Erythroblast (primary cell): ENCODE measurements at places on chromosomes 1 and 21.

- DNase-seq = no peak
Observed at GRCh38 chr1:174995916-174996315, 3.8 kb upstream of the CACYBP start.

DNA sequence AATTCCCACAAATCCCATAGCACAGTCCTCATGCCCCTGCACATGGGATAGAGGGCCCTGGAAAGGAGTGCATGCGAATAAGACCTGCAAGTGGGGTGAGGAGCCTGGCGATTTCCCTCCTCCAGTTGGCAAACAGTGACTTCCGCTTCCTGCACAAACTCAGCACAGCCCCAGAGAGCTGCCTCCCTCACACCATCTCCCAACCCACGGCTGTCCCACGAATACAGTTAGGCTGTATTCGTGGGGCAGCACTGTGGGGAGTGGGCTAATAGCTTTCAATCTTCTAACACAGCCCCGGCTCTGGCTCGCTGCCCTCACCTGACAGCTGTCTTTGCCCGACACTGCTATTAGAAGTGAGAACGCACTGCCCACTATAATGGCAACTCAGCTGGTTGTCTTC, 28.2 kb upstream of the CNTN2 start:
- DNase-seq = no peak

DNA sequence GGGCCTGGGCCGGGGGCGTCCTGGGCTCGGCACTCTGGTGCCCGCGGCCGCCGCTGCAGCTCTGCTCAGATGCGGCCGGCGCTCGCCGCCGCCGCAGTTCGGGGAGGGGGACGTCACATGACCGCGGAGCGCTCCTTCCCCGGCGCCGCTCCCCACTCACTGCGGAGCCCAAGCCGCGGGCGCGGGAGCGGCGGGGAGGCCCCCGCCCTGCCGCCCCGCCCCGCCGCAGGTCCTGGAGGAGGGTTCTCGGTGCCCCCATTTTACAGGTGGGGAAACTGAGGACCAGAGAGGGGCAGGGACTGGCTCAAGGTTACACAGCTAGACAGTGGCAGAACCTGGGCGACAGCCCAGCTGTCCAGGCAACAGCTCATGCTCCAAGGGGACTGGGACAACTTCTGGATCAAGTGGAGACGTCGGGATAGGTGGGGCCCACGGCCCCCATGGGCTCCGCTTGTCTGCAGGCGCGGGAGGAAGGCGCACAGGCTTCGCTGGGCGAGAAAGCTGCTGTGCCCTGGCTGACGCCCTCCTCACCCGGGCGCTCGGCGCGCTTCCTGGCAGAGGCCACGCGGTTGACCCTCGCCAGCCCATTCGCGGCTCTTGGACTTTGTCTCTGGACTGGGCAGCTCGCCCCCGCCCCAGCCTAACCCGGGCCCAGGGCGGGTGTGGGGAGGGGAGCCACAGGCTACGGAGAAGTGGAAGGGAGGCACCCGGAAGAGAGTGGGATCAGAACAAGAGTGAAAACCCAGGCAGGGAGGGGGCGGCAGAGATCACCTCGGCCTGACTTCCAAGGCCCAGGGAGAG, at the start of gene RAP1GAP:
Gene RAP1GAP (minus strand): TSS at position 100 of the 801 bp plus-strand sequence. CDS start 49,325 bp downstream, outside the sequence.
- DNase-seq = no peak

- DNase-seq = no peak
Observed at GRCh38 chr1:201347498-201348210, 29.8 kb downstream of the TNNT2 start.

DNA sequence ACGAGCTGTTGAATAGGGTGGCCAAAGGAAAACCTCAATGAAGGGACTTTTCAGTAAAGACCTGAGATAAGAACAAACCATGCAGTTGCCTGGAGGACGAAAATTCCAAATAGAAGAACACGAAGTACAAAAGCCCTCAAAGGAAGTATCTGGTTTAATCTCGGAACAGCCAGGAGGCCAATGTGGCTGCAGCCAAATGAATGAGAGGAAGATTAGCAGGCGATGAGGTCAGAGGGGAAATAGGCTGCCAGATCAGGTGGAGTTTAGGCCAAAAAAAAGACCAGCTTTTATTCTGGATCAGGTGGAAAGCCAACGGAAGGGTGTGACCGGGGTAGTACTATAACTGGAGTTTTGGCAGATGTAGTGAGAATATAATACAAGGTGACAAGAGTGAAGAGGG, 43.7 kb downstream of the SRSF11 start:
- DNase-seq = peak; percentile 7

GRCh38 chr1:217211486-217211885, 419.4 kb downstream of the GPATCH2 start:
- DNase-seq = no peak

- DNase-seq = no peak
Observed at GRCh38 chr1:17711577-17711910, 43.6 kb upstream of the ACTL8 start.

GRCh38 chr1:79945391-79945790, 938.9 kb upstream of the ADGRL4 start:
- no peak for DNase-seq

DNA sequence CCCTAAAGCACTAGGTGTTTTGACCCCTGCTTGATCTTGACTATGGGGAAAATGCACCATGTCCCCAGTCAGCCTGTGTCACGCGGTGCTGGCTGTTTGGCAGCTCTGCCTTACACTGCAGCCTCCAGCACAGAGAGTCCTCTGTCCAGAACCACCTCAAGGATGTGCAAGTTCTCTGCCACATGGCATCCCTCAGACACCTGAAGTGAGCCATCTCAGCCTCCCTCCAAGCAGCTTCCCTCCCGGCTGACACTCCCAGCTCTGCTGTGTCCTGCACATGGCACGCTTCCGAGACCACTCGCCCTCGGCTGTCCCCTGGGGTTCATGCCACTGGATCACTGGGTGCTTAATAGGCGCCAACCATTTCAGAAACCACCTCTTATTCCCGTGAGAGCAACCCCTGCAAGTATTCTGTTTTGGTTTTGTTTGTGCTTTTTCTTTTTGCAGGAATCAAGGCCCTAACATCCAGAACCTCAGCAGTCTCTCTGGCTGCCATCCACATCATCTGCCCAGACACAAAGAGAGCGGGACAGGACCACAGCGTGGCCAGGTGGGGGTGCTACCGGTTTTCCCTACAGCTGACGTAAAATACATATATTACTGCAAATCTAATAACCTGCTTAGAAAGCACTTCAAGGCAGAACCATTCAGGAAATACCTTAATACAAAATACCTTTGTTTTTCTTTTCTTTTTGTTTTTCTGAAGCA, 45.7 kb downstream of the CAPZB start:
- peak; percentile 36 for DNase-seq

DNA sequence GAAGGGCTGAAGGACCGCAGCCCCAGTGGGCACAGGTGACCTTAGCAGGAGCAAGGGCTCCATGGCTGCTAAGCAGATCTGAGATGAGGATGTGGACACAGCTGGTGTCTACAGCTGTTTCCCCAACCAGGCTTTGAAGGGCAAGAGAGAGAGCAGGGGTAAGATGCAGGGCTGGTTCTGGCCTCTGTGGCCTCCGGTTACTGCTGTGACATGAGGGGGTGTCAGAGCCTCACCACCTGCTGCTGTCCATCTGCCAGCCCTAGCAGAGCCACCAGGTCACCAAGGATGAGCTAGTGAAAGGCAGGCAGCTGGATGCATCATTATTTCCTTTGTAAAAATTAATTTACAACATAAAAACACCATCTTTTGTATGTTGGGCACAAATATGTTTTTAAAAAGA, 33.4 kb downstream of the OBSCN start:
- no peak for DNase-seq

- DNase-seq = no peak
Observed at GRCh38 chr21:35222541-35222941, 173.4 kb upstream of the RUNX1 start.

- DNase-seq = no peak
Observed at GRCh38 chr1:111887875-111888274, 101.6 kb downstream of the KCND3 start.

- no peak for DNase-seq
Observed at GRCh38 chr1:54977533-54978297, 2.7 kb upstream of the TMEM61 start.

DNA sequence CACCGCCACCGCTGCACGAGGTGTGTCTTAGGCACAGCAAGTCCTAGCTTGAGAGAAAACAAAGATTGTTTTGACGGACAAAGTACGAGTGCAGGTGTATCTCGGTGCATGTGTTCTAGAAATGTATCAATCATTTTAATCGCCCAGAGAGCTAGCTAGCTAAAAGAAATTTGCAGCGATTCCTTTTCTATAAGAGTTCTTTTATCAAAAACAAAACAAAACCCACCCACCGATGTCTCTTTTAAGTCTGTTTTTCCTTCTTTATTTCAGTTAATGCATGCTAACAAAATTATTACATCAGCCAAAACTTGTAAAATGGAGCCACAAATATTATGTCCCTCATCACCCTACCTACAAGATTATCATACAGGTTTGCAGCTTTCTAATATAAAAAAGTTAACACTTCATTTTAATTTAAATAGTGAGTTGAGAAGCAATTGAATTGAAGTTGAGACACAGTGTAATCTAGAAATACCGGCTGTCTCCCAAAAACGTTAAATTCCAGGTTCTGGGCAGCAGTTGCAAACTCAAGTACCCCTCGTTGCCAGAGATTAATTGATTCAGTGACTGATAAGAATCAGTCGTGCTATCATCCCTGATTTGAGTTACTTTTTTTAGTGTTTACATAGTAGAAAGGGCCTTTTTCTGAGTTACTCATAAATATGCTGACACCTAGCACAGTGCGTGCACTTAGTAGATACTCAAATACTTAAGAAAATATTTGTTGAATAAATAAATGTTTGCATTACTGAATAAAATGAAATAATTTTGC, 1.5 kb upstream of the SYDE2 start:
- DNase-seq = no peak

DNA sequence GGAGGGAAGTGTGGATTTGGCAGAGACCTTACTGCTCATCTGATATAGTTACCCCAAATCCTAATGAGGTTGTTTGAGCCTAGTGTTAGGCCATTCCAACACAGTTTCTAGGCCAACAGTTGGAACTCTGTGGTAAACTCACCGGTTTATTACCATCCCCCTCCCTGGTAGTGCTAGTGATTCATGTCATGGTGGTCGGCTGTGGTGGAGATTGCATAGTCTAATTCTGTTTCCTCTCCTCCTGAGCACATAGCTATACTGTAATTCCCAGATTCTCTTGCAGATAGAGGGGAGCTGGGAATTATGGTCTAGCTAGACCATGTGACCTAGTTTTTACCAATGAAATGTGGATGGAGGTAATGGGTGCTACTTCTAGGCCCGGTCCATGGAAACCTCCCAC, 123.7 kb upstream of the KIF26B start:
- DNase-seq = no peak

DNA sequence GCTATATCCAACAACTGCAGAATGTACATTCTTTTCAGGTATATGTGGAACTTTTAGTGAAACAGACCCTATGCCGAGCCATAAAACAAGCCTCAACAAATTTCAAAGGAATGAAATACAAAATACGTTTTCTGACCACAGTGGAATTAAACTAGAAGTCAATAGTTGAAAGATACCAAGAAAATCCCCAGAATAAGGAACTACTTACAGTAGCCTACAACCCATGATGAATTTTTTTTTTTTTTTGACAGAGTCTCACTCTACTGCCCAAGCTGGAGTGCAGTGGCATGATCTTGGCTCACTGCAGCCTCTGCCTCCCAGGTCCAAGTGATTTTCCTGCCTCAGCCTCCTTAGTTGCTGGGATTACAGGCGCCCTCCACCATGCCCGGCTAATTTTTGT, 83.4 kb downstream of the RUNX3 start:
- no peak for DNase-seq

DNA sequence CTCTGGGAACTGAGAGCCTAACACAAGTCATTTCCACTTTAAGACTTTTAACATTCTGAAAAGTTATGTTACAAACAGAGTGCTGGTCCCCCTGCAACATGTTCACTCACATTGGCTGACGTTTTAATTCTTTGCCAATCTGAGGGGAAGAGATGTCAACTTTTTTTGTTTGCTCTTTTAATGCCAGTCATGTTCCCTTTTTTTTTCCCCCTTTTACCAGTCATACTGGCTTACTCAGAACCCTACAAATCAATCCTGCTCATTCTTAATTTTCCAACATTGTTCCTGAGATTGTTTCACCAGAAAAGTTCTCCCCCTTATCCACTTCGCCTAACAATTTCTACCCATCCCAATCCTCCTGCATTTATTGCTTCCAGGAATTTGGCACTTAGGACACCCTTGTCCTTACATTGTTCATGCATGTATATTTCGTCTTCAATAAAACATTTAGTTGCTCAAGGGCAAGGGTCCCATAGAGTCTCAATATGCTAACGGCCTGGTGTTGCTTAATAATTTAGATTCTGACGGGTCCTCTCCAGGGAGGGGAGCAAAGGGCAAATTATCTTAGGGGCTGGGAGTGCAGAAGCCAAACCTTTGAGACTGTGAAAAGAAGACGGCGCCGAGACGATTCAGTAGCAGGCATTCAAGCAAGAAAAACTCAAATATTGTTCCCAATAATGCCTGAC, 624 bp upstream of the CR1L start:
- no peak for DNase-seq

GRCh38 chr1:109792056-109792831, 28.5 kb upstream of the EPS8L3 start:
- DNase-seq = peak; percentile 48

- no peak for DNase-seq
Observed at GRCh38 chr1:39877231-39877778, 6.0 kb downstream of the TRIT1 start.

- DNase-seq = no peak
Observed at GRCh38 chr1:94399453-94399852, 18.7 kb upstream of the ABCD3 start.

DNA sequence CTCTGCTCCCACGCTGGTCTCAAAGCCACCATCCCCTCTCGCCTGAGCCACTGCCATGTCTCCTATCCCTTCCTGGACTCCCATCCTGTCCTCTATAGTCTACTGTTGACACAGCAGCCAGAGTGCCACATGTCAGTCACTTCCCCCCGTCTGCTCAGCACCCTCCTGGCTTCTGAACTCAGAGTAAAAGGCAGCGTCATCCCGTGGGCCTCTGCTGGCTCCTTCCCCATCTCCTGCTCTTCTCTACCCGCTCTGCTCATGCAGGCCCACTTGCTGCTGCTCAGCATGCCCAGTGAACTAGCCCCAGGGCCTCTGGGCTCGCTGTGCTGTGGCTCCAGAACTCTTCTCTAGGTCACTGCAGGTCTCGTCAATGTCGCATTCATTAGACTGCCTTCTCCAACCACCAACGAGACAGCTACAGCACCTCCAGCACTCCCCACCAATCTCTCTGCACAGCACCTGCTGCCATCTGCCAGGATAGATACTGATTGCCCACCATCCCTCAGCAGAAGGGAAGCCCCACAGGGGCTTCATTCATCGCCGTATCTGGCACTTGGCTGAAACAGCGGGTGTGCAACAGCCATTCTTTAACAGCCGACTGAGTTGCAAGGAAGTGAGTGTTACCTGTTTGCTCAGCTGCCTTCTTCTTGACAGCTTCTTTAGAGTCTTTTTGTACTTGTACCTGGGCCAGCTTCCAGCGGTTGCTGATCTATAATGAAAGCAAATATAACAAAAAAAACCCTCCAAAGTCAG, 11.8 kb upstream of the SRM start:
- DNase-seq = no peak
